ENCODE measurements at places on chromosomes 12 and 14. TPM values are rescaled to one million over a fixed set of nuclear protein-coding genes. Genes with fewer than 3 reads are reported as not detected.

DNA sequence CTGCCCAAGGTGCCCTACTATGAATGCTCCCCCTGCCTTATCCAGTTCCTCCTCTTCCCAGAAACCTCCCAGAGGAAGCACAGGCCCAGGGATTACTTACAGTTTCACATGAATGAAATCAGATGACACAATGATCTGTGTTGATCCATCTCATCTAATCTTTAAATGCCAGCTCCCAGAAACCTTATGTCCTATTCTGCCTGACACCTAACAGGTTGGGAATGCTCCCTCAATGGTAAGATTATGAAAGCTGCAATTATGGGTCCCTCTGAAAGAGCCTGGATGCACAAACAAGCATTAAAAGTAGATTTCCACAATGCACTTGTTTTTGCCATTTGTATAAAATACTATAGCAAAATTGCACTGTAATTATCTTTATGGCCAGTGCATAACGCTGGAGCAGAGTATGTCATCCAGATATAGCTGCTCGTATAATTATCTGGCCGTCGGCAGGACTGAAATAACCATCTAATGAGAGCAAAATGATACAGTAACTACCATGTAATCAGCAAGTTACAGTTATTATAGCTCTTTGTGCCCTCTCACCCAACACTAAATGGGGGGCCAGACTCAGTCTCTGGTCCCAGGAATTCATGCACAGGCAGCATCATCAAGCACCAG, 4.4 kb upstream of the ZBTB39 start:
- H3K27me3 ChIP-seq, result peaks cover 30% of the 10 kb centered on the region
- H3K27ac ChIP-seq, result no peak overlapping the region
- H3K36me3 ChIP-seq, result no peaks in the 10 kb centered on the region
- no peak for DNase-seq

The TCL1B gene
- not detected for total RNA-seq

The FAM234B gene
- 16.0 TPM for total RNA-seq

DNA sequence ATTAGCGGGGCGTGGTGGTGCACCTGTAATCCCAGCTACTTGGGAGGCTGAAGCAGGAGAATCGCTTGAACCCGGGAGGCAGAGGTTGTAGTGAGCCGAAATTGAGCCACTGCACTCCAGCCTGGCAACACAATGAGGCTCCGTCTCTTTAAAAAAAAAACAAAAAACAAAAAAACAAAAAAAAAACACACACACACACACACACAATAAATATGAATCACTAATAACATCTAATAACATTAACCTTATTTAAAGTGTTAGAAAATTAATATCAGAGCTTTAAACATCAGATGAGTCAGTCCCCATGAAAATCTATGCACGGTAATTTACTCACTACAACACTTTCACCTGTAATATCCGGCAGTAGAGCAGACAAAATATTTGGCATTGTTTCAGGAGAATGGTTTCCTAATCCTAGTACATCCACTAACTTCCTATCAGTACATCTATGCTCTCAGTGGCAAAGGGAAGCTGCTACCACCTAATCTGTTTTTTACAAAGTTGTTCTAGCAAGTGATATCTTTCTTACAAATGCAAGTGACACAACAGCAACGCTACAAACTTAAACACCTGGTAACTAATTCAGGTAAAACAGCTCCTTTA, 36.2 kb downstream of the MED13L start:
- peaks cover 46% of the 10 kb centered on the region for H3K4me1 ChIP-seq
- no peak for DNase-seq
- no peaks in the 10 kb centered on the region for H3K36me3 ChIP-seq
- H3K4me3 ChIP-seq, result no peak overlapping the region

DNA sequence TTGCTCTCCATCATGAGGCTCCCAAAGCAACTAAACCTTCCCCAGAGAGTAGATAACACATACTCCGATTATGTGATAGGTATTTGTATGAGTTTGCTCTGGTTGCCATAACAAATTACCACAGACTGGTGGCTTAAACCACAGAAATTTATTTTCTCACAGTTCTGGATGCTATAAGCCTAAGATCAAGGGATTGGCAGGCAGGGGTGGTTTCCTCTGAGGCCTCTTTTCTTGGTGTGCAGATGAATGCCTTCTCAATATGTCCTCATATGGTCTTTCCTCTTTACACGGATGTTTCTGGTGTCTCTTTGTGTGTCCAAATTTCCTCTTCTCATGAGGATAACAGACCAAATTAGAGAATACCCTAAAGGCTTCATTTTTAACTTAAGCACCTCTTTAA, 285.8 kb upstream of the GRIP1 start:
- H3K36me3 ChIP-seq, result no peaks in the 10 kb centered on the region
- no peak for DNase-seq
- H3K4me3 ChIP-seq, result no peak overlapping the region
- peaks cover 14% of the 10 kb centered on the region for H3K4me1 ChIP-seq
- H3K27me3 ChIP-seq, result no peaks in the 10 kb centered on the region

DNA sequence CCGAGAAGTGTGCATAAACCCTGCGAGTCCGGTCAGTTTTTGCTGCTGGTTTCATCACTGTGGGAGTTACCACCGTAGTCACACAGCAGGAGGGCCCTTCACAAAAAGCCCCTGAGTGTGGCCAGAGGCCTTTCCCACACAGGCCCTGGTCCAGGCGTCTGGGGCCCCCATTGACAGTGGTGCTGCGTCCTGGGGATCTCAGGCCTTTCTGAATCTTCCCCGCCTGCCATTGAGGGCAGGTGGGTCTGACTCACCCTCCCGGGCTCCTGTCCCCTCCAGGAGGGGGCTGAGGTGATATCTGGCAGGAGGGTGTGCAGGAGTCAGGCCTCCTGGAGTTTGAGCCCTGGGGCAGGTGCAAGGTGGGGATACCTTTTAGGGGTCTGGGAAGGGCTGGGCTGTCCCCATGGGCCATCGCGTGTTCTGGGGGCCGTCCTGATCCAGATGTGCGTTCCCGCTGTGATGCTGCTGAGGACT, 358.5 kb downstream of the TMEM121 start:
- H3K4me3 ChIP-seq, result no peak overlapping the region
- H3K27me3 ChIP-seq, result no peaks in the 10 kb centered on the region
- no peaks in the 10 kb centered on the region for H3K4me1 ChIP-seq
- no peak for DNase-seq

DNA sequence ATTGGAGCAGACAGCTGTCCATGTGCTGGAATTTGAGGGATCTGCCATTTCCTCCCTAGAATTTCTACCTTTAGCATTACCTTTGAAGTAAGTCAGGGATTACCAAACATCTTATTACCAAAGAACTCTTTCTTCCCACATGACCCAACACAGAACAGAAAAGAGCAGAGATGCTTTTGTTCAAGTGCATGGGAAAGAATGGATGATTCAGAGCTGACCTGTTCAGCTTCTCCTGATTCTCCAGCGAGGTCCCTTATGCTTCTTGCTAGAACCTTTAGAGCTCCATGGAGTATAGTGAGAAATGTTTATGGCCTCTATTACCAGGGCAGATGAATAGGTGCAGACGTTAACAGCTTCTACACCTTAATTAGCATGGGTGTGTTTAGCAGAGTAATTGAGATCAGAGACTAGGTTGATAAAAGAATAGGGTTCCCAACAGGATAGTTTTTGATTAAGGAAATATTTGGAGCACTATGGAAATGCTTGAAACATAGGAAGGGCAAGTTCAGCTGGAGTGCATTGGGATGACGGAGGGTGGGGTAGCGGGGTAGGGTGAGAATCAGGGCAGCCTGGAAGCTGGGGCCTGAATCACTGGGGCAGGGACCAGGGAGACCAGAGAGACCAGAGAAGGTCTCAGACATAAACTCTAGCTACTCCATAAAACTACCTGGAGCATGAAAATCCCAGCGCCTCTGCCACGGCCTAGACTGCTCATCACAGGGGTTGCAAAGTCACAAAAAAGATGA, 223.7 kb downstream of the CACNA1C start:
- no peak for DNase-seq
- no peak overlapping the region for H3K4me3 ChIP-seq
- no peaks in the 10 kb centered on the region for H3K4me1 ChIP-seq
- no peak overlapping the region for H3K27ac ChIP-seq

DNA sequence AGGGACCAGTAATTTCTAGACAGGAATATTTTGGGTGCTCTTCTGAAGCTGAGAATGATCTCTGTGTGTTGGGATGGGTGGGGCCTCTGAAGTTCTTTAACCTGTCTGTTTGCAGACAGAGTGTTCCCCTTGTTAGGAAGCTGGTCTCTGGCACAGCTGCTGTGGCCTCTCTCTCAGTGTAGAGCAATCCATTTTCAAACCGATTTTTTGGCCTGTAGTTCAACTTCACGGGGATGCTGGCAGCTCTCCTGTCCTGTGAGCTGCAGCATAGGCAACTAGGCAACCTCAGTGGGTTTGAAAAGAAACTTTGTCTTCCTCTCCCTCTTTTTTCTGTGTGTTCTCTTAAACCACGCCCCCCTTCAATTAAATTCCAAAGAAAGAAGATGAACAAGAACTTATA, 69.1 kb downstream of the SMOC1 start:
- peaks cover 51% of the 10 kb centered on the region for H3K36me3 ChIP-seq
- H3K27ac ChIP-seq, result peak overlapping the region; percentile 57
- no peaks in the 10 kb centered on the region for H3K27me3 ChIP-seq

DNA sequence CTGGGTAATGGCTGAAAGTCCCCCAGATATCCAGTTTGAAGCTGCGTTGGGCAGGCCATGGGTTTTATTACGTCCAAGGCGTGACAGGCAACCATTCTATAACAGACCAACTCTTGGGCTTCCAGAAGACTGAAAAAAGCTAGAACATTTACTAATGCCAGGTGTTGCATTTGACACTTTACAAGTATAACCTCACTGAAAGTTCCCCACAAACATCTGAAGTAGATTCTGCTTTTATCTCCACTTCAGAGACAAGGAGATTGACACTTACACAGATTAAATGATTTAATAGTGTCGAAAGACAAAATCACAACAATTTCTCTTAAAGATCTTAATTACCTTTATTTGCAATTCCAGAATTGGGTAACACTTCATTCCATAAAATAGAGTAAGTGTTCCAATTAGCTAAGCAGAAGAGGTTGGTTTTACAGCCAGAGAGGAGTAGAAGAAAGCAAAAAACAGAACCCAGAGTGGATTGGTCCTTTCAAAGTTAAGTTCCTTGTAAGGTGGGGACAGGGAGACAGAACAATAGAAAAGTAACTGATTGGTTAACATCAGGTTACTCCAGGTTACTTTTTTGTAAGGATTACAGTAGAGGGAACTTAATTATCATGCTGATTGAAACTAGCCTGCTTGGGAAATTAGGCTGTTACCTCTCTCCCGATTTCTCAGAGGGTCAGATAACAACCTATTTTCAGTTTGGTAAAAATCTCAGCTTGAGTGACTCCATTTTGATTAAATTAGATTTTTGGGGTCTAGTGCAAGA, 11.3 kb downstream of the SOCS2 start:
- H3K4me1 ChIP-seq, result peaks cover 7% of the 10 kb centered on the region
- no peak overlapping the region for H3K4me3 ChIP-seq
- DNase-seq, result no peak
- peaks cover 3% of the 10 kb centered on the region for H3K27me3 ChIP-seq
- H3K36me3 ChIP-seq, result peaks cover 18% of the 10 kb centered on the region

The PLA2G1B gene
- total RNA-seq, result not detected
